Activated naive CD4-positive, alpha-beta T cell treated with anti-CD3 and anti-CD28 coated beads for 36 hours (primary cell): ENCODE measurements at places on chromosomes 2 and 18.

DNA sequence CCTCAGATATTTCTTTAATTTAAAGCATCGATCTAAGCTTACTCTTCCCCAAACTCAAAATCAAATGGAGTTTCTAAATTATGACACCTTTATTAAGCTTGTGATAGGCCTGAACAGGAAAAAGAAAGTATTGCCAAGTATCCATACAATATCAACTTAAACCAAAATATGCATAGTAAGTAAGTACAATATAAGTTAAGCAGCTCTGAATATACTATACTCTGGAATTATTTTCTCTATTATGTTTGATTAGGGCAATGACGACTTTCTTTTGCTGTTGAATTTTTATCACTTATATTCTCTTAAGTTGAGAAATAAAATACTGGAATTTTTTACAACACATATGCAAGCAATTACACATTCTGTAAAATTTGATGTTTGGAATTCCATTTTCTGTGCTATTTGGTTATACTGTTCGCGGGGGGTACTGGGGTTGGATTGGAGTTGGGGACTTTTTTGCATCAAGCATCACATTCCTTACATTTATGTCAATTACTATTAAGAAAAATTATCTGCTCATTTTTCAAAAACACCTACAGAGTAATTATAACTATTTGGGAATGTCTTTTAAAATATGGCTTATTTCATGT, 2.2 kb downstream of the COL5A2 start:
- H3K27me3 ChIP-seq = peaks cover 13% of the 10 kb centered on the region
- no peak for DNase-seq
- no peak overlapping the region for H3K27ac ChIP-seq
- peaks cover 15% of the 10 kb centered on the region for H3K4me1 ChIP-seq
- no peaks in the 10 kb centered on the region for H3K36me3 ChIP-seq

DNA sequence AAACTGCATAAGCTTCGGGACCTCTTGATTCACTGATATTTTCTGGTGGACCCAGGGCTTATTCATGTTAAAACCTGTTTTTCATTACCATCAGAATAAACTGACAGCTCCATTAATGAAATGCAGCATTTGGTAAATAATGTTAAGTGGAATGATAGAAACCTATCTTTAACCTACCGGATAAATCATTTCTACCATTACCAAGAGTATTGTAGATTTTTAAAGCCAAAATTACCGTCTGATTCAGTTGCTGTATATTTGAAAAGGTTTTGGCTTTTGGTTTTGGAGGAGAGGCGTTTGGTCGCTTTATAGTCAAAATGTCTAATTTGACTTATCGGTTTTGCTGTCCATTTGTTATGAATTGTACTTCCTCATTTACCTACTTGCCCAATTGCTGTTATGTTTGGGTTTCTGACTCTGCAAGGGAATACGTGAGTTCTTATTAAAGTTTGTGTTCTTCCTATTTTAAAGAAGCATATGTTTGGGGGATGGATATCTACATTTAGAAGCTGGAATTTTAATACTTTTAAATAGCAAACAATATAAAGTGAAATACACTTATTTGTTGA, 1.0 kb upstream of the CUL3 start:
- peaks cover 20% of the 10 kb centered on the region for H3K36me3 ChIP-seq
- peak overlapping the region; percentile 90 for H3K4me3 ChIP-seq
- H3K27me3 ChIP-seq = no peaks in the 10 kb centered on the region

GRCh38 chr18:23131693-23132319, 3.5 kb upstream of the CABLES1 start:
- DNase-seq = peak; percentile 75
- H3K27me3 ChIP-seq = peaks cover 28% of the 10 kb centered on the region
- no peak overlapping the region for H3K4me3 ChIP-seq

DNA sequence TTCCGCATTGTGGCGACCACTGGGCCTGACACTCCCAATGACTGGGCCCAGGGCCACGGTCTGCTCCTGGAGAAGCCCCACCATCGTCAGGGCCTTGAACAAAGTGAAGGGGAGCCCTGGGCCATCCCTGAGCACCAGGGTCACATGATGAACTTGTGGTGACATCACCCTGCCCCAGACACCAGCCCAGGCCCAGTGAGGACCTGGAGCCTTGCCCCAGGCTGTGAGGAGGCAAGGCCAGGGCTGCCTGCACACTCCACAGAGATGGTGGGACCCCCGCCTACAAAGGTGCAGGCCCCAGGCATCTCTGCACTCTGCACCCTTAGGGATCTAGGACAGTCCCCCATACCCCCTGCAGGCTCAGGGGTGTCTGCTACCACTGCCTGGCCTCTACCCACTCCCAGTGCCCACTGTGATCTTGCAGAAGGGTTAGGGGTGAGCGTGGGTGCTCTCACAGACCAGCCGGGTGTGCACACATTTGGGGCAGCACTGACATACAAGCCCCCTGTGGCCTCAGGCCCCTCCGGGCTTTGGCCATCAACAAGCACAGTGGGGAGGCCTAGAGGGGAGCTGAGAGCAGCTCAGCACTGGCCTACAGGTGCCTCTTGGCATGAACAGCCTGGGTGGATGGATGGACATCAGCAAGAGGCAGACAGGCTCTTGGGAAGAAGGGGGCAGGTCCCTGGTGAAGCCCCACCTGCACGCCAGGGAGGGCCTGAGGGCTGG, 624.0 kb upstream of the LRRTM4 start:
- no peaks in the 10 kb centered on the region for H3K4me1 ChIP-seq
- H3K27ac ChIP-seq = no peak overlapping the region

GRCh38 chr2:44778671-44779476, 162.6 kb upstream of the SIX3 start:
- peaks cover 7% of the 10 kb centered on the region for H3K36me3 ChIP-seq
- no peak overlapping the region for H3K4me3 ChIP-seq
- DNase-seq = no peak
- H3K27ac ChIP-seq = no peak overlapping the region

DNA sequence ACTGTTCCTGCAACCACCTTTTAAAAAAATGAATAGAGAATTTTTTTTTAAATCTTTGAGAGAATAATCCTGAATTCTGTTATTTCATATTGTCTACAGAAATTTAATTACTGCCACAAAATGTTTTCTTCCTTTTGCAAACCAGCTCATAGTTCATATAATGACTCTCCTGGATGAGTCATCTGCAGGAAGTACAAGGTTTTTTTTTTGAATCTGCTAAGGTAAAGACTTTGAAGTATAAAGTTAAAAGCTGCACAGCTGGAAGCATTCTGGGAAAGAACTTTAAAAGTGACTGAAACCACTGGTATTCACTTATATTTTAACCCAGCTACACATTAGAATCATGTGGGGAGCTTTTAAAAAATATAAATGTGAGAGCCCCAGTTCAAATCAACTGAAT, 25.4 kb downstream of the SESTD1 start:
- no peak overlapping the region for H3K4me3 ChIP-seq
- peaks cover 2% of the 10 kb centered on the region for H3K27me3 ChIP-seq
- no peaks in the 10 kb centered on the region for H3K36me3 ChIP-seq
- no peak for DNase-seq

DNA sequence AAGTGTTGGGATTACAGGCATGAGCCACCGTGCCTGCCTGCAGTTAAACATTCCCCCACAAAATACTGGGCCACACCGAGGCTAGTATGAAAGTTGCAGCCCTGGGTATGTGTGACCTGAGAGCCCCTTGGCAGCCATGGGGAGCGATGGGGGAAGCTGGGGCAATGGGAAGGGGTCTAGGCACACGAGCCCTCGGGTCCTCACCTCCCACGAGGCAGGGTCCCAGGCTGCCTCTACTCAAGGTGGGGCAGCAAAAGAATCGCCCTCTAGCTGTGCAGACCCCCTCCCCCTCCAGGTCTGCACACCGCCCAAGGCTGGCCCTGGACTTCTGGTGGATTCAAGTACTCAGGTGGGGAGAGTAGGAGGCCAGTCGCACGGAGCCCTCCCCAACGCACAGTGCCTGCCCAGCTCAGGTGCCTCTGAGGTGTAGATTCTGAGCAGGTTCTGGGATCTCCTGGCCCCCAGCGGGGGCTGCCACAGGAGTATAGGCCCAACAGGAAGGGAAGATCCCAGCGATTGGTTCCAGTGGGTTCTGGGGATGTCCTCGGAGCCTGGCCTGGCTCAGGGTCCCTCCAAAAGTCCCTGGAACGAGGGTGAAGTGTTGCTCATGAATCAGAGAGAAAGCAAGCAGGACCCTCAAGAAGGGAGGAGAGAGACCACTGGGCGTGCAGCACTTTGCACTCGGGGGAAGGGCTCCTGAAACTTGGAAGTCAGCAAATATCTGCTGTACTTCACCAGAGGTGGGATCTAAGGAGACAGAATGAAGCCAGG, 2.6 kb downstream of the GPR35 start:
- H3K4me1 ChIP-seq = peaks cover 32% of the 10 kb centered on the region
- H3K36me3 ChIP-seq = no peaks in the 10 kb centered on the region
- no peaks in the 10 kb centered on the region for H3K27me3 ChIP-seq

DNA sequence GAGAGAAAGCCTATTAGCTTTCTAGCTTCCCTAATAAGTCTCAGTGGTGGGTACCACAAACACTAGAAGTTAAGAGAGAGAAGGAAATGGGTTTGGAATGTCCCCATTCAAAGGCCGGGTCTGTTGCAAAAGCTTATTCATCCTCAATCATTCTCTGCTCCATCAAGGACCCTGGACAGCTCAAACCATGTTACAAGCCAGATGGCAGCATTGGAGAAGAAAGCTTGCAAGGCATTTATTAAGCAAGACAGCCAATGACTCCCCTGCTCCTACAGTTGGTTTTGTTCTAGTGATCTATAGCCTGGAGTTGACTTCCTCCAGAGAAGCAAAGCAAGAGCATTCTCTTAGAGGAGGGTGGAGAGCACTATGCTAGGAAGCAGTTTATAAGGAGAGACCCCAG, 86.9 kb upstream of the LMAN1 start:
- H3K27ac ChIP-seq = no peak overlapping the region
- H3K4me1 ChIP-seq = no peaks in the 10 kb centered on the region
- no peaks in the 10 kb centered on the region for H3K36me3 ChIP-seq
- DNase-seq = no peak
- no peak overlapping the region for H3K4me3 ChIP-seq

DNA sequence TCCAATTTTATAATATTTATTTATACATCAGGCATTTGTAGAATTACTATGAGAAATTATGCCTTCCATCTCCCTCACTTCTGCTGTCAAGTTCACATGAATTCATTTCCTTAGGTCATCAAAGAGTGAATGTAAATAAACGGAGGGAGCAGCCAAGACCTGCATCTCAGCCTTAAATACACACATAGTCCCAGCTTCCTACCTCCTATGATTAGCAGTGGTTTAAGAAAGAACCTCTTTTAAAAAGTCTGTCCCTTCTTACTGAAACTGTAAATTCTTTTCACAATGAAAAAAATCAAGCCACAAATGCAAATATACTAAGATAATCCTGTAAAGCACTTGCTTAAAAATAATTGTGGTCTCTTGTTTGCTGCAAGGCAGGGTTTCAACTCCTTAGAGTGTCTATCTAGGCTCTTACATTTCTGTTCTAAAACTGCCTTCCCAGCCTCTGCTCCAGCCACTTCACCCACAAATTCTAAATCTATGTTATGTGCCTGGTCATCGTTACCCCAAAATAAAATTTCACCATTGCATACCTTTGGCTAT, 532.7 kb upstream of the FSHR start:
- no peaks in the 10 kb centered on the region for H3K4me1 ChIP-seq
- H3K4me3 ChIP-seq = no peak overlapping the region
- H3K36me3 ChIP-seq = no peaks in the 10 kb centered on the region
- no peaks in the 10 kb centered on the region for H3K27me3 ChIP-seq

DNA sequence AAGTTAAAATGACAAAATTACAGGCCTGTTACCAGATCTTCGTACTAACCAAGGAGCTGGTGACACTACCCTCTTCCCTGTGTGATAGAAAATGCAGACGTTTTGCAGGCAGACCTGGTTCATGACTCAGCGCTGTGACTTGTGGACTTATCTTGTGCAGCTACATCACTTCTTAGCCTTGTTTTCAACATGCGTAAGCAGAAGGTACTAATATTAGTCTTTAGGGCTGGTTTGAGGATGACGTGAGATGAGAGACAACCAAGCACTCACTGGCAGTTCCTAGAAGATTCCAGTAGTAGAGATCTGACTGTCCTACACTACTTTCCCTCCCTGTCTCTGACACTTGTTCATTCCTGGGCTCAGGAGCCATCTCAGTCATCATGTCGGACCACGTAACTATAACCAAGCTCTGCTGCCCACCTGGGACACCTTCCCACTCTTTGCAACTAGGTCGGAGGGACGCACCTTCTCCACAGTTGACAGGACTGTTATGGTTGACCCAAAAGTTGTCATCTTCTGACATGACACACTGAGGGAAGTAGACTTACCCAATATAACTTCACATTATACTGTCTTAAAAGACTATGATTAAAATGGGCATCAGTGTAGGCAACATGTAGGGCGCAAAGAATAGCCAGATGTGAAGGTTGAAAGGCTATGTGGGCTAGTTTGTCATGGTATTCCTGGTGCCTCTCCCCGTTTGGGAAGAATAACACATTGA, 64.8 kb downstream of the TNFRSF11A start:
- H3K27me3 ChIP-seq = no peaks in the 10 kb centered on the region
- no peaks in the 10 kb centered on the region for H3K4me1 ChIP-seq
- H3K36me3 ChIP-seq = no peaks in the 10 kb centered on the region
- no peak for DNase-seq

- no peak overlapping the region for H3K4me3 ChIP-seq
- no peak overlapping the region for H3K27ac ChIP-seq
- no peaks in the 10 kb centered on the region for H3K4me1 ChIP-seq
- DNase-seq = no peak
Measured at GRCh38 chr2:174824068-174824467, 59.8 kb upstream of the CHRNA1 start.

- peak overlapping the region; percentile 48 for H3K4me3 ChIP-seq
- peaks cover 5% of the 10 kb centered on the region for H3K27me3 ChIP-seq
- H3K36me3 ChIP-seq = no peaks in the 10 kb centered on the region
Measured at GRCh38 chr18:12038639-12039539, 54.8 kb upstream of the ANKRD62 start.

DNA sequence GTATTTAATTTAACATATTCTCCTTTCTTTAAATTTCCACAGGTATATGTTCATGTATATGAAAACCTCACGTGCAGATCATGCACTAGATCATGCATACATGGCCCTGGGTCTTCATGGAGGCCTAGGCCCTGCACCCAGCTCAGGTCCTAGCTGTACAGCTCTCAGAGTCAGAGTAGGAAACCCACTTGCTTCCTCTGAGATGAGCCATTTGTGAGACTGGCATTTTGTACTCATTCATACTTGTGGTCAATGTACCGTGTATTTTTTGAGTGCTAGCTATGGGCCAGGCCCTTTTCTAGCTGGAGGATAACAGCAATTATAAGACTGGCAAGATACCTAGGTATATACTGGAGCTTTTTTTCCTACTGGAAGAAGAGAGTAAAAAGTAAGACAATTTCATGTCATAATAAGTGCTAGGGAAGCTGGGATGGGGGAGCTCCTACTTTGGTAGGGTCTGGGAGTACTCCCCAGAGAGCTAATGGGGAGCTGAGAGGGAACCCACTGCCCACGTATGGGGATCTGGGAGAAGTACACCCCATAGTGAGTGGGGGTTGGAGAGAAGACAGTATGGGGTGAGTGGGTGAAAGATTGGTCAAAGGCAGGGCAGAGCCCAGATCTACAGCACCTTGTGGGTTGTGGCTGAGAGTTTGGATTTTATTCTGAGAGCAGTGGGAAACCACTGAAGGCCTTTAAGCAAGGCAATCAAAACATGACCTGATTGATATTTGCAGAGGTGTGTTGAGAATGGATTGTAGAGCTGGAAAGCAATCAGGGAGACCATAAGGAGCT, 72.0 kb downstream of the POLE4 start:
- no peak overlapping the region for H3K27ac ChIP-seq
- DNase-seq = no peak
- no peak overlapping the region for H3K4me3 ChIP-seq
- no peaks in the 10 kb centered on the region for H3K27me3 ChIP-seq
- no peaks in the 10 kb centered on the region for H3K36me3 ChIP-seq
